Endothelial cell of umbilical vein (primary cell): ENCODE measurements at places on chromosomes 11 and 22. TPM values are rescaled to one million over a fixed set of nuclear protein-coding genes. Genes with fewer than 3 reads are reported as not detected.

GRCh38 chr11:121961321-121961801 is 154.7 kb downstream of the BLID start:
- DNase-seq, result no peak

- no peak for DNase-seq
Observed at GRCh38 chr11:57477507-57478189, 17.3 kb downstream of the RTN4RL2 start.

DNA sequence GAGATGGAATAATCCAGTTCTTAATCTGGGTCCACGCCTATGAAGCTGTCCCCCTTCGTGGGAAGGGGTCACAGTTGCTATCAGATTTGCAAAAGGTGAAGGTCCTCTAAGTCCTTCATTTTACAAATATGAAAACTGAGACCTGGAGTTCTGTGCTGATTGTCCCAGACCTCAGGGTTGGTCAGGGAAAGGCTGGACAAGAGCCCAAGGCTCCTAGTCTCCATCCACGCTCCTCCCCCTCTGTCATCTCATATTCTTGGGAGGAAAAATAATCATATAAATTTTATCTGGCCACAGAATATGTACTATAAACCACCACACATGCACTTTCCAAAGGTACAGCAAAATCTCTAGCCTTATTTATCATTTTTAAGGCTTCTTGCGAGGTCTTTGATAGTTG is 5.5 kb downstream of the PACSIN2 start:
- no peak for DNase-seq

GRCh38 chr11:112113539-112114457 is 27.1 kb downstream of the SDHD start:
- DNase-seq, result peak; percentile 39

- DNase-seq, result no peak
Observed at GRCh38 chr11:19921976-19922688, 209.5 kb downstream of the NAV2 start.

DUSP8 gene
- 5.9 and 8.7 TPM in 2 replicates for total RNA-seq

NXPE1 gene
- total RNA-seq, result not detected in 2 replicates

SDHD gene
- 72.3 and 79.0 TPM in 2 replicates for total RNA-seq

DNA sequence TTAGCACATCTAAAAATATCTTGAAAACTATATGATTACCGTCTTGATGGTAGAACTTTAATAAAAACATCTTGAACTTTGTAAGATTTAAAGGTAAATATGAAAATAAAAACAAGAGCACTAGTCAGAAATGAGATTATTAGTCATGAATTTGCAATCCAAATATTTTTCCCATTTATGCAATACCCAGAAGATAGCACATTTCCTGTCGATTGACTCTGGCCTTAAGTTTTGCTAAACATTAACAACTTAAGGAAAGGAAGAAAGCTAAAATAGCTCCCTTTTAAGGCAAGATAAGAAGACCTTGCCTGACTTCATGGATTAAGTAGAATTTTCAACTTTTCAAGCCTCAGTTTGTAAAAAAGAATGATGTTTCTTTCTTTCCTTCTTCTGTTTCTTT is 1374.7 kb upstream of the RAG2 start:
- peak; percentile 58 for DNase-seq

DNA sequence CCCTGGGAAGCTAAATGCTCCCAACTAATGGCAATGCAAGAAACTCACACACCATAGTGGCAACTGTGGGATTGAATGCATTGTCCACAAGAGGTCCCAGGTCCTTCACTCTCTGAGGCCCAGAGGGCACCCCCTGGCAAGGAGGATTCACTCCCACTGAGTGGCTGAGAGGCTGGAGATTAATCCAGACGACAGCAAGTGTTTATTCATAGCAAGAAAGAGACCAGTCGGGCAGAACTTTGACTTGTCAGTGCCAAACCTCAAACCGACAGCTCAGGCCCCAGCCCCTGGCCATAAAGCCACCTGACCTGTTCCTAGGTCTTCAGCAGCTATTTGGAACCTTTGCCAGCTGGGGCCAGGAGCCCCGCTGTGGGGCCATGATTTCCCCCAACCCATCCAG is 54.5 kb upstream of the MPEG1 start:
- no peak for DNase-seq

DNA sequence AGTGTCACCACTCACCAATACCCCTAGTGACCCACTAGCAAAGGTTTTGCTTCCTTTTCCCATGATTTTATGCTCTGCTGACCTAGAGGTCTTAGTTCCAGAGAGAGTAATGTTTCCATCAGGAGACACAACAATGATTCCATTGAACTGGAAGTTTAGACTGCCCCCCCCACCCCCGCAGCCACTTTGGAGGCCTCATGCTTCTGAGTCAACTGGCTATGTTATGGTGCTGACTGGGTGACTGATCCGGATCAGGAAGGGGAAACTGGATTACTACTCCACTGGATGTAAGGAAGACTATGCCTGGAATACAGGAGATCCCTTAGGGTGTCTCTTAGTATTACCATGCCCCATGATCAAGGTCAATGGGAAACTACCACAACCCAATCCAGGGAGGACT is 633.6 kb downstream of the OPCML start:
- no peak for DNase-seq

GRCh38 chr11:117793583-117793982 is 3.4 kb downstream of the DSCAML1 start:
- no peak for DNase-seq

- DNase-seq, result no peak
Observed at GRCh38 chr11:121625777-121626506, 173.2 kb upstream of the SORL1-AS1 start.

DNA sequence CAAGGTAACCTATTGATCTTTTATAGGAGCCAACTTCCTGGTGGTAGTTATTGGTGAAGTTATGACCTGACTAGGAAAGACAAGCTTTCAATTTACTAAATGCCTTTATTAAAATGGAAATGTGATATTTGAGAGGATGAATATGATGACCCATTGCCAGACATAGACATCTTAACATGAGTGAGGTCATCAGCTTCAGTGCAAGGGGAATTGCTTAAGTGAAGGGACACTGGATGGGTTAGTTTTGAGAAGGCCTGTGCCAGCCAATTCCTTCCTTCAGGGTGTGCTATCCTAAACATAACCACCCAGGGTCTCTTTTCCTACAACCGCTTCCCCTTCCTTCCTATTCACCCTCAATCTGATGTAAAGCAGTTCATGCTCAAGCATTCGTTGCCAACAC is 21.5 kb downstream of the NAV2 start:
- no peak for DNase-seq

DSCAML1 gene
- total RNA-seq, result not detected in 2 replicates

- DNase-seq, result no peak
Observed at GRCh38 chr11:82683029-82683428, 50.6 kb downstream of the FAM181B start.

DNA sequence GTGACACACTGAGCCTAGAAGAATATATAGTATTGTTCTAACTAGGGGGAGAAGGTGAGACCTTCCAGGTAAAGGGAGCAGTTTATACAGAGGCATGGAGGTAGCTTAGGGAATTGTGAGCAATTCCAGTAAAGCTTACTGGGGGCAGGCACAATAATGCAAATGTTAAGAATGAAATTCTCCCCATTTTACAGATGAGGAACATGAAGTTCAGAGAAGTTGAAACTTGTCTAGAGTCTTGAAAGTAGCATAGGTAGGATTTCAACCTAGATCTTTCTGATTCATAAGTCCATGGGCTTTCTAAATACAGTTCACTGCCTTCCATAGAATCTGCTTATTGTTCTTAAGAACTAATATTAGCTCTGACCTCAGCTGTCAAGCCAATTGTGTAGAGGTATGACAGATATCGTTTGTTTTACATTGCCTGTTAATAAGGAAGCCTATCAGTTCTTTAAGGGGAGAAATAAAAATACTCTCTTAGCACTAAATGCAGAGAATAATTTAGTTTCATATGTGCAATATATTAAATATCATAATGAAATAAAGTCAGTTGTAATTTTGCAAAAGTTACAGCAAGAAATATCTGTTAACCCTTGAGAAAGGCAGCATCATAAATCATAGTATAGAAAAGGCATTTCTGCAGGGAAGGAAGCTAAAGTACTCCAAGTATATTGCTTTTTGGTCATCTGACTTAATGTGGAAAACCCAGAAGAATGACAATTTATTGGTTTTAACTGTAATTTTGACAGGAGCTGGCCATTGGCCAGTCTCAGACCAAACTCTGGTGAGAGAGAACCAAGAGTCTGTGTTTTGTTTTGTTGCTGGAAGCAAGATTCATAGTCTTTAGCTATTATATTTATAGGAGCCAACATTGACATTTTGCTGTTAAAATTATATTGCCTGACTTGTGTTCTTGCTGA is 181.8 kb downstream of the UVRAG start:
- peak; percentile 64 for DNase-seq

DNA sequence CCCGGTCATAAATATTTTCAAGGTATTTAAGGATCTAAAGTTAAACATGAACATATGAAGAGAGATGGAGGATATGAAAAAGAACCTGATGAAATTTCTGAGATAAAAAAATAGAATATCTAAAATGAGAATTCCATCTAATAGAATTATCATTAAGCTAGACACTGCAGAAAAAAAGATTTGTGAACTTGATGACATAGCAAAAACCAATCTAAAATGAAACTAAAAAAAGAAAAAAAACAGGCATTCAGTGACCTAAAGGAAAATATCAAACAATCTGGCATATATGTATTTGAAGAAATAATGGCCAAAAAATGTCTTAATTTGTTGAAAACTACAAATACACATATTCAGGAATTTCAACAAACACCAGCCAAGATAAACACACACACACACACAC is 81.6 kb upstream of the ZC3H12C start:
- no peak for DNase-seq

CREBZF gene
- total RNA-seq, result 33.7 and 35.5 TPM in 2 replicates

HEPACAM gene
- total RNA-seq, result not detected in 2 replicates

DDX17 gene
- total RNA-seq, result 377 and 393 TPM in 2 replicates

DNA sequence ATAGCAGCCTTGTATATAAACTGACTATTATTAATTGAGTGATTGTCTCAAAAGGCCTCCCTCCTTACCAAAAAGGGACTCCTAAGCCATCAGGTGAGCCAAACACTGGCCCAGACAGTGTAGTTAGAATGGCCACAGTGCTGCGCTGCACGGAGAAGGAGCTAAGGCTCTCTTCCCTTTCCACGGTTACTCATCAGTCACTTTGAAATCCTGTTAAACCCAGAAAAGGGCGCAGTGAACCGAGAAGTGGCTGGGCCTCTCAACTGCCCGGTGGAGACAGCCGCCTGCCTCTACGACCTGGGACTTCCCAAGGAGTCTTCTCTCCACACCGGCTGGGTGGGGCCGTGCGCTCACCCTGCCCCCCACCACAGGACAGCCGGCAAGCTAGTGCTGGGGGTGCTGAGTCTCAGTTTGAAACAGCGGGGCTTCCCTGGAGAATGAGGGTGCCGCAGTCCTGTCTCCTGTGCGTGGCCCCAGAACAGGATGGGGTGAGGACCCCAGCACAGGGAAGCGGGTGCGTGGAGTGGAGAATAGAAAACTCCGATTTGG is 1.3 kb downstream of the MYH9 start:
- peak; percentile 32 for DNase-seq

SCGB1D2 gene
- total RNA-seq, result not detected in 2 replicates

OR5P2 gene
- total RNA-seq, result not detected in 2 replicates

GRCh38 chr22:45127866-45128265 is 35.9 kb upstream of the NUP50 start:
- no peak for DNase-seq

MPZL2 gene
- total RNA-seq, result 37.1 and 49.5 TPM in 2 replicates

- peak; percentile 87 for DNase-seq
Observed at GRCh38 chr22:47328550-47329243, 566.2 kb downstream of the TBC1D22A start.

DEFB131B gene
- not detected in 2 replicates for total RNA-seq

- DNase-seq, result no peak
Observed at GRCh38 chr11:102395720-102396393, 48.8 kb downstream of the BIRC2 start.

GRCh38 chr11:126440276-126440675 is 84.8 kb downstream of the ST3GAL4 start:
- DNase-seq, result no peak

PRODH gene
- not detected in 2 replicates for total RNA-seq

DNA sequence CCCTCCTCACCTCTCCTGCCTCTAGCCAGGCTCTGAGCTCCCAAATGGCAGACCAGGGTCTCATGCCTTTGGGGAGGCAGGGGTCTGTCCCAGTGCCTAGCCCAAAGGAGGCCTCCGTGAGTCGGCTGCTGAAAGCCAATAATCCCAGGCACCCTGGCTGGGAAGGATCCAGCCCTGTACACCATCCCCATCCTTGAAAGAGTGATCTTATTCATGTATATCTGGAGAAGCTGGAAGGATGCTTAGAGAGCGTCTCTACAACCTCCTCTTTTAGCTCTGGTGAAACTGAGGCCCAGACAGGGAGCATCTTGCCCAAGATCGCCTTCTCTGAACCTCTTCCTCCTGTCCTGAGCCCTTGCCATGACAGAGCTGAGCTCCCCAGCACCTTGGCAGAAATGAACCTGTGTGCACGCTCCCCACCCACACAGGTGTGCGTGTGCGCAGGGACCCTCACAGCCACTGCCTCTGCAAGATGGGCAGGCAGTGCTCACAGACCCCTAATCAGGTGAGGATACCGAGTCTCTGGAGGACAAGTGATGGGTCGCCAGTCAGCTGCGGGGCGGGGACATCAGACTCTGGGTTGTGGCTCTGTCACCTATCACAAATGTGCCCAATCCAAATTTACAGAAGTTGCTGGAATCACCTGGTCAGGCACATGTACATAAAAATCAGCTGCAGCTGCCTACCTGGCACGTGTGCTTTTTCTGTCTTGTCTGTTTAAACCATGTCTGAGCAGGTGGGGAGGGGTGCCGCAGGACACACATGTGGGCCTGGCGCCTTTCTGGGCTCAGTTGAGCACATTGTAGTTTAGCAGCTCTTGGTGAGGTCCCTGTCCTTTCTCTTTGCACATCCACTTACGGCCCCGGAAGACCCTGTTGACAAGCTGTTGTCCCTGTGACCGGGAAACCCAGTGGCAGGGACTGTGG is 49.3 kb upstream of the WNT7B start:
- DNase-seq, result no peak

DNA sequence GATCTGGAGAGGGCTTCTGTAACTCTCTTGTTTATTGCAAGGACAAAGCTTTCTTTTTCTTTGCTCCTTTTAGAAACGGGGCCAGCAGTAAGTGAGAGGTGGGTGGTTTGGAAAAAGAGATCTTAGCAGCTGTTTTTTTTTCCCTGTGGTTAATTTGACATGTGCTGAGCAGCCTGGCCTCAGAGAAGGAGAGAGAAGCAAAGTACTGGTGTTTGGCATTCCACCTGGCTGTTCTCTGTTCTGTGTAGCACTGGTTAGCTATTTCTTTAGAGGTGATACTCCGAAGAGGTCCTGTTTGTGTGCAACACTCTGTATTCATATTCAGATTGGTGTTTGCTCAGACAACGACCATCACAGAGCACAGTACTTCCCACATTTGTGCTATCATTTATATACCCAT is 80.8 kb upstream of the SORL1-AS1 start:
- no peak for DNase-seq

- no peak for DNase-seq
Observed at GRCh38 chr11:117961896-117962295, 24.3 kb upstream of the IL10RA start.

UBQLNL gene
- total RNA-seq, result 0.28 and 0.33 TPM in 2 replicates

GRCh38 chr11:61392981-61393595 is 701 bp downstream of the TMEM216 start:
- peak; percentile 36 for DNase-seq

TMEM135 gene
- total RNA-seq, result 33.2 and 36.8 TPM in 2 replicates

FUT4 gene
- 4.4 and 5.3 TPM in 2 replicates for total RNA-seq

GRCh38 chr11:18392434-18393321 is 1.7 kb upstream of the LDHA start:
- no peak for DNase-seq
